ENCODE measurements at places on chromosomes 12 and 14.
A peak's percentile ranks its signal among the peaks of the same experiment; 100 is the strongest.

- DNase-seq: no peak
These were observed 15.3 kb upstream of the CERS5 start for GRCh38 chr12:50182461-50182860.

DNA sequence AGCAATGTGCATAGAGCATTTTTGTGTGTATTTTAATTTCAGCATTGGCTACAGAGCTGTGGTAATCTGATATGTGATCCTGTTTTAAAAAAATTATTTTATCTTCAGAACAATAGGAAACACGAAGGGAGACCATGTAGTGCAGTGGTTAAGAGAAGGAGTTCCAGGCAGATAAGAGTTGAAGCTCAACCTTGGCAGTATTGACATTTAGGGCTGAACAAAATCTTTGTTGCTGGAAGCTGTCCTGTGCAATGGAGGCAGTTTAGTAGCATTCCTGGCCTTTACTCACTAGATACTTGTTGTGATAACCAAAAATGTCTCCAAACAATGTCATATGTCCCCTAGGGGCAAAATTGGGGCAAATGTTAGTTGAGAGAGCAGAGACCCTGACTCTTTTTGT lies 59.2 kb downstream of the CHST11 start:
- no peak for DNase-seq

- peak; percentile 96 for DNase-seq
These were observed at the start of gene ACTR6 for GRCh38 chr12:100200463-100201181. ACTR6 (plus strand) TSS chr12:100200815; CDS start chr12:100200852, 37 bp downstream.

DNA sequence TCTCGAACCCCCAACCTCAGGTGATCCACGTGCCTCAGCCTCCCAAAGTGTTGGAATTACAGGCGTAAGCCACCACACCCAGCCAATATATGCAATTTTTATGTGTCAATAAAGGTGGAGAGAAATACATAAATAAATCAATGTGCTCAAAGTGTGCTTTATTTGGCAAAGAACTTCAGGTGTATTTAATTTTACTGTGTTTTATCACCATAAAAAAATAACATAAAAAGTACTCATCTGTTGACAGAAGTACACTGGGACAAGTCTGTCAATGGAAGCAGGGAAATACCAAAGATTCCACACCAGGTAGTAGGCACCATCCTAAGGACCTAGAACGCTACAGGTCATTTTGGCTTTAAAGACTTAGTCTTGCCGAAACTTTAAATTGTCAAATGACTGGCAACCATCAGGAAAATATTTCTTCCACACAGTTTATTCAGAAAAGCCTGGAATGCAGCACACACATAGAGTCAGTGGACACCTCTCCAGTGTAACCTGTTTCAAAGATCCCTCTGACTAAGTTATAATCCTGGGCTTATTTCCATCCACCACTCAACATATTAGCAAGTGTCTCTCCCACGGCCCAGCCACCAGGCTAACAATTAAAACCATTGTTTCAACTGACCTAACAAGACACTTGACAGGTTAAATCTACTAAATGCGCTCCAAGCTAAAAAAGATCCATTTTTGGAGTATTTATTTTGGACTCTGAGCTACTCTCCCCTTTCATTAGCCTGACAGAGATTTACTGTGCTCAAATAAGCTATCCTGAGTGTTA lies 4.2 kb downstream of the ERO1A start:
- no peak for DNase-seq

- DNase-seq: no peak
These were observed 800 bp downstream of the PCNX4 start for GRCh38 chr14:60092526-60092920.

GRCh38 chr12:5201554-5202218 lies 158.0 kb downstream of the KCNA5 start:
- DNase-seq: no peak

- DNase-seq: no peak
These were observed 240.0 kb downstream of the BMP4 start for GRCh38 chr14:53716578-53716977.

DNA sequence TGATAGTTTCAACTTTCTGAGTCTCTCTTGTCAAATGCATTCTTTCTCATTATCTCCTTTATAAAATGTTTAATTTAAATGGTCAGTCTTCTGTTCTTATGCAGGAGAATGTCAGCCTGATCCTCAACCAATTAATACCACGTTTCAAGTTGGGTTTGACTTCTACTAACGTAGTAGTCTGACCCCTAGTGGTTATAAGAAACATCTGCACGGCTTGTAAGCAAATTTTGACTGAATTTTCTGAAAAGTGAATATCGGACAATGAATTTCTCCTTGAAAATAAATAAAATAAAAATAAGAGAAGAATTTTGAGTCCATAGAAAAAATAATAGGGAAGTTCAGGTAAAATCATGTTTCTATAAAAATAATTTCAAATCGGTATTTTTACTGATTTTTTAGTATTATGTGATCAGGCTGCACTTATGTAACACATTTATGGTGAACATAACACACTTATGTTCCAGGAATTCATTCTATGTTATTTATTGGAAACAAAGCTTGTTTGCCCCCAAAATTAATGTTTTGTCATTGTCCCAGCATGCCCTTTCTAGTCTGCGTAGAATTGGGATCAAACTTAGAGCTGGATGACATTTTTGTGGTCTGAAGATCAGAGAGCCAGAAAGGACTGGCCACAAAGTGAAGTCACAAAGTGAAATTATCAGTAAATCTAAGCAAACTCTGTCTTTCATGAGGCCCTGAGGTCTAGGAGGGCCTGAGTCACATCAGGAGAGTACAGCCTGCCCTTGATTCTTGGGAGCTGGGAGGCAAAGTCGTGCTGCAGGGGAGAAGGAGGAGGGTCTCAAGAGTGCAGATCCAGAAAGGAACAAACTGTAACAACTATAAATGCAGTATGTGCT lies 101.2 kb upstream of the STXBP6 start:
- DNase-seq: no peak

GRCh38 chr12:108424026-108424425 lies 84.9 kb upstream of the CMKLR1 start:
- DNase-seq: no peak

DNA sequence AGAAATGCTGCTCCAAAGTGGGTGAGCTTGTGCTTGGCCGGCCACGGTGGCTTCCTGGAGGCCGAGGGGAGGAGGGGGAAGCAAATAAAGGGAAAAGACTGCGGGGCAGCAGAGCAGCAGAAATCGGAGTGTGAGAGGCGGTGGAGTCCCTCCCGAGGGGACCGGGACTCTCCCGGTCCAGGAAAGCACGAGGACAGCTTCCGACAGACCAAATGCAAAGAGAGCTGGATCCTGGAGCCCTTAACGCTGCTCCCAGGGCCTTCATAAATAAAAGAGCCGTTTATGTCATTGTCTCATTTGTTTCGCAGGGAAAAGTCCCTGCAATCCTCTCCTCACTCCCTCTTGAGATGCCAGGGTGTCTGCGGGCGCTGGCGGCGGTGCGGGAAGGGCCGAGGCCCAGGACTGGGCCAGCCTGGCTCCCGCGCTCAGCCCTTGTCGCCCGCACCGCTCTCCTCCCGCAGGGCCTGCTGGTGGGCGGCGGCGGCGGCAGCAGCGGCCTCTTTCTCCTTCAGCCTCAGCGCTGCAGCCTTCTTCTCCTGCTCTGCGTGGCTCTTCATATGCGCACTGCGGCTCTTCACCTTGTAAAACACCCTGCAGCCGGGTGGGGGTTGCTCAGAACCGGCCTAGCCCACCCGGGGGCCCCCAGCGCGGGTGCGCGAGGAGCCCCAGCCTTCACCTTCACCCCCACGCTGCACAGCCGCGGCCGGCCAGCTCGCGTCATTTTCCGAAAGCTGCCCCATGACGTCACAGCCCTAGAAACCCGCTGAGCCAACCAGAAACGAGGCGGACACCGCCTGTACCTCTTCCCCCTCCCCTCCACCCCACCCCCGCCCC lies 4.5 kb upstream of the PNMA1 start:
- DNase-seq: no peak

GRCh38 chr14:95527387-95528002 lies 7.4 kb upstream of the GLRX5 start:
- no peak for DNase-seq

Measured in activated T-cell treated with anti-CD3 and anti-CD28 coated beads for 24 hours (primary cell).